ENCODE measurements at places on chromosomes 2 and 18.

DNA sequence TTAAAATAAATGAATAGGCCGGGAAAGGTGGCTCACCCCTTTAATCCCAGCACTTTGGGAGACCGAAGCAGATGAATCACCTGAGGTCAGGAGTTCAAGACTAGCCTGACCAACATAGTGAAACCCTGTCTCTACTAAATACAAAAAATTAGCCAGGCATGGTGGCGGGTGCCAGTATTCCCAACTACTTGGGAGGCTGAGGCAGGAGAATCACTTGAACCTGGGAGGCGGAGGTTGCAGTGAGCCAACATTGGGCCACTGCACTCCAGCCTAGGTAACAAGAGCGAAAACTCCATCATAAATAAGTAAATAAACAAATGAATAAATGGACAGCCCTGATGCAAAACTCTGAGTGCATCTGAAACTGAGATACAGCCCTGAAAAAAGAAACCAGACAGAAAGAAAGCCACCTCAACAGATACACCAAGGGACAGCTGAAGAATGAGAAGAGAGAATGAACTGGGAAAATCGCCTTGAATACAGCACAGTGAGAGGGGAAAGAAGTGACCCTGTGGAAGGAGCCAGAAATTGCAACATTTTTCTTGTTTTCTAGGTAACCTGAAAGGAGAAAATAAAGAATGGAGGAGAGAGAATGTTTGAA is 64.4 kb downstream of the TRABD2A start:
- DNase-seq, result no peak

DNA sequence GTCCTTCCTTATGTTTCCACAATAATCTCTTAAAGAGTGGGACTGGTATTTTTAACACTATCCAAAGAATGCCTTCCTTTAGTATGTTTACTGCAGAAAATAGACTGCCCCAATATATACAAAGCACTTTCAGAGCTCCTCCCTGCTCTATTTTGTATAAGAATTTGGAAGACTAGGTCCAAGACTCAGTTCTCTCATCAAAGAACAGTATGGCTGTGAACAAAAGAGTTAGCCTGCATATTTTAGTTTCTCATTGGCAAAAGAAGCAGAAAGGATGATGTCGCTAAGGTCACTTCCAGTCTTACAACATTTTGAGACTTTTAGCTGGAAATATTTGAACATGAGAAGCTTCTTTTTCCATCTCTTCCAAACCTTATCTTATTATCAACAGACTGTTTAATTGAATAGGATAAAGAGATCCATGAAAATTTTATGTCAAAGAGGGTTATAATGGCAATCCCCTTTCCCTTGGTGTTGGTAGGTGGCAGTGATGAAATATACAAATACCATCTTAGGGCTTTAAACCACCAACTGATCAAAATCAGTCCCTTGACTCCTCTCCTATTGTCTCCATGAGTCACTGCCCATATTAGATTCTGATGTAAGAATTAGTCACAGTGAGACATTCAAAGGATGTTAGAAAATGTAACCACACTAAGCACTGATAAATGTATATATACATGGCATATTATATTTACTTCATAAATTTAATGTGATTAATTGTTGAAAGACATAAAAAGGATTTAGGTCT is 266.9 kb upstream of the DSEL start:
- DNase-seq, result no peak

DNA sequence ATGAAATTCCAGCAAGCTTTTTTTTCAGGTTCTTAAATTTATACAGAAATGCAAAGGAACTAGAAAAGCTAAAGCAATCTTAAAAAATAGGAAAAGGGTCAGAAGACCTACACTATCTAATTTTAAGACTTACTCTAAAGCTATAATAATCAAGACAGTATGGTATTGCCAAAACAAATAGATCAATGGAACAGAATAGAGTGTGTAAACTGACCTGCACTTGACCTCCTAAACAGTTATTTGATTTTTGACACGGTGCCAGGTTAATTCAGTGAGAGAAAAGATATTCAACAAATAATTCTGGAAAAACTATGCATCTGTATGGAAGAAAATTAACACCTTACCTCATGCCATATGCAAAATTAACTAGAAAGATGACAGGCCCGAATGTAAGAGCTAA is 73.6 kb downstream of the OLA1 start:
- peak; percentile 15 for DNase-seq

DNA sequence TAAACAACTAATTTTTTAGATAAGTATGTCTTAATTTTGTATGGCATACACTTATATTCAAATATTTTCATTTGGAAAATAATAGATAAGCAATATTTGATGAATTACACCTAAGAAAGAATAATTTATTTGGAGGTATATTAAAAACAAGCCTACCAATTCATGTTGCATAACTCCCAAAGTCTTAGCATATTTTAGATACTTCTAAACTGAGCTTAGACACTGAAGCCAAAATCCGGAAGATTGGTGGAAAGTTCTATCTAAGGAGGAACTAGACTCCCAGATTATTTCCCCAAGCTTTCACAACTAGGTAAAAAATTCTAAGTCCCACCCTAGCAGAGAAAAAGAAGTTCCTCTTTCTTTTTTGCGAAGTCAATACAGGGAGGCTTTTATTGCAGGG is 221.0 kb upstream of the MMADHC start:
- no peak for DNase-seq

DNA sequence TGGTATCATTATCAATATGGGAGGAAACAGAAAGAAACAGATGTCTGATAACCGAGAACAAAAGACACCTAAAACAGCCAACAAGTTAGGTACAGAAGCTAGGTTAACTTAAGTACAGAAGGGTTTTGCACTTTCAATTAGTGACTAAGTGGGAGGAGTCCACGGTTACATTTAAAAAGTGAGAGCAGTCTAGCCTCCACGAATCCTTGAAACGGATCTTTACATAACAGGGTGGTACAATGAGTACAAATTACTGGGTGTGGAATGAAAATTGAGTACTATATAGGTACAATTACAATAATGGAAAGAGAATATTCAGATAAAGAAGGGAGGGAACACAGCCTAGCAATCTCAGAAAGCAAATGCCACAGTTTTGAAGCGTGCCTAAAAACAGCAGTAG is 76.6 kb downstream of the TLK1 start:
- no peak for DNase-seq

Data from NCI-H2081 (cell line).